ENCODE measurements at places on chromosomes 6 and 20.

GRCh38 chr6:105745464-105746129, 340.5 kb upstream of the PRDM1 start:
- no peak for DNase-seq

- DNase-seq, result no peak
Observed at GRCh38 chr6:160781298-160781697, 79.3 kb downstream of the PLG start.

- DNase-seq, result peak; percentile 64
Observed at GRCh38 chr6:49406250-49406970, 56.6 kb downstream of the MMUT start.

GRCh38 chr6:137904822-137905617, 38.0 kb downstream of the TNFAIP3 start:
- DNase-seq, result peak; percentile 61

DNA sequence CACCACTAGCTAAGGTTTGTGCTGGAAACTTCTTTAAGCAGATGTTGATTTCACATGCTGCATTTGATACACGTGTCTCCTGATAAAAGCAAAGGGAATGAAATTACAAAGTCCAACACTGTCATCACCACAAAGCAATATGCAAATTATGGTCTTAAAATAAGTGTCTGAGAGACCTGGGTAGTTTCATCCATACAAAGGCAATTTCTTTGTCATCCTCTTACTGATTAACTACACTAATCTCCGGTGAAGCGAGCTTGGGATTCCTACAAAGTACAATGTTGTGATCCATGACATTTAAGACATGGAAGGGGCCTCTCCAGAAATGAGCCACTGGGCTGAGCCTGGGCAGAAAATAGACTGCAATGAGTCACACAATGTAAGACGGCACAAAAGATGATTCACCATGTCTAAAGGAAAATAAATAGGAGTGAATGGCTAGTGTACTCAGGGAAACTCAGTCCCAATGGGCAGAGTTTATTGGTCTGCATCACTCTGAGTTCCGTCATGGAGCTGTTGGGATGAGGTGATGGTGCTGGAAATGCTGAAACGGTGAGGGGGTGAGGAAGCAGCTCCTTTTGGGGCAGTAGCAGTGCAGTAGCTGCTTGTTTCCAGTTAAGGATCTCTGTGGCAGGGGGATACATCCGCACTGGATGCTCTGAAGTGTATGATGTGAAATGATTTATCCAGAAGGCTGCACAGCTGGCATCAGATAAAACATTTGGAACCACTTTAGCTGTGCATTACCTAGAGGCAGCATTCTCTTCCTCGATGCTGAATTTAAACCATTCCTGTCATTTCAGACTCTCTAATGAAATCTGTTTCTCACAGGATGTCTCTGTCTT, 103.3 kb downstream of the IBTK start:
- peak; percentile 67 for DNase-seq
